ENCODE measurements at places on chromosomes 7 and 10.

DNA sequence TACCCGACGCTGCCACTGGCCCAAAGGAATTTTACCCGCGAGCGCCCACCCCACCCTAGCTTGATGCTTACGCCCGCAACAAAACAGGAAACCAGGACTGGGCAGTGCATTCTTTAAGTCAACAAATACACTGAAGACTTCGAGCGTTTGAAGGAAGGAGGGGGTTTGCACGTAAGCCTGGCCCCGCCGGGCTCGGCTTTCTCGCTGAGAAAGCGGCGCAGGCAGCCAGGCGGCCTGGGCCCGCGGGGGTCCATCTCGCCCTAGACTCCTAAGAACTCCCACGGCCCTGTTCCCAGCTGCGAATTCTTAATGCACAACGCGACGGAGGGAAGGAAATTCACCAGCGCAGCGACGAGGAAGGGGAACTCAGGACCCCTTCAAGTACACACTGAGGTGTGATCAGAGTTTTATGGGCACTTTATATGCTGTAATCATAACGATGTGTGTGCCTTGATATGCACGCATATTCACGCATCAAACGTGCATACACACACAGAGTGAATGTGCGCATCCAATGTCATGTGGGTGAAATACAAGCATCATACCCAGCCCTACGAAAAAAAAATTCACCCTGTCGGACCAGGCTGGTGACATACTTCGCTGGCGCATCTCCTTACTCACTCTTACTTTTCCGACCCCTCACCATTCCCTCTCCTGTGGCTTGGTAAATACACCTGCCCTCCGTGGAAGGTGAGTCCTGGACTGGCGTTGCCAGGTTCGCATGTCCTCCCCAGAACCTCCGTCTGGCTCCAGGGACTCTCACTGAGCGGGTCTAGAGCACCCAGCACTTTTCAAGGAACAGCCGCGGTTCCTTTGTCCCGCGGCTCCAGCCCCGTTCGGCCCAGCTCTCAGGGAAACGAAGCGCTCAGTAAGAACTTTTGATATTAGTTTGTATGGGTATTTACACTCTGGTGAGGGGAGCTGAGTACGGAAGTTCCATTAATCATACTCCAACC is 5.7 kb upstream of the HOXA13 start:
- DNase-seq, result no peak

DNA sequence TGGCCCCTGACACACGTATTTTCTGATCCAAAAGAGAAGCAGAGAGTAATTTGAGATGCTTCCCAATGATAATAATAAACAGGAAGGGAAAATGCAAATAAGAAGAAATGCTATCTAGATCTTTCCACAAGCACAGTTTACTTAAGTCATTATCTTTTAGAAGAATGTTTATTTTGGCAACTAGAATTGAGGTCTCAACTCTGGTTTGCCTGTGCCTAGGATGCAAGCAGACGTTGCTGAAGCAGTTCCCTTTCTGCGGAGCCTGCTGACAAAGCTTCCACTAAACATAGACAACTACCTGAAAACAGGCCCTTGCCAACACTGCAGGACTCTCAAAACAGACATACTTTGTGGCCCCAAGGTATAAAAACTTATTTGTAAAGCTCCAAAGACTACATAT is 315.8 kb upstream of the POM121L12 start:
- no peak for DNase-seq

GRCh38 chr7:40311307-40311706 is 176.5 kb downstream of the SUGCT start:
- DNase-seq, result no peak

DNA sequence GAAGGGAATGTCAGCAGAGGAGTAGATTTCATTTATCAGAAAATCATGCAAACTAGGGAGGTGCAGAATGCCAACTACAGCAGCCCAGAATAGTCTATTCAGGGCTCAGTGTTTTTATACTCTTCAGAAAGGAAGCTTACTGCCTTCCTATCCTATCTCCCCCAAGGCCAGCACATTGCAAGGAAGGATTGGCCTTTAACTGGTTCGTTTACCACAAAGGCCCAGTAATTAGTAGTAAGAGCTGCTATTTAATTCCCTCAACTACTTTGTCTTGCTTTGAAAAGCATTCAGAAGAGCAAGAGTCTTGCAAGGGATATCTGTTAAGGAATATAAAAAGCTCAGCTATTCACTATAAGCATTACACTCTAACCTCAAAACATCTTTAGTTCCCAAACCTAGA is 86.4 kb upstream of the RNF148 start:
- DNase-seq, result no peak

- DNase-seq, result no peak
Measured at GRCh38 chr10:104146882-104147281, 24.9 kb downstream of the SFR1 start.

- DNase-seq, result no peak
Measured at GRCh38 chr10:33165911-33166310, 168.6 kb downstream of the NRP1 start.

DNA sequence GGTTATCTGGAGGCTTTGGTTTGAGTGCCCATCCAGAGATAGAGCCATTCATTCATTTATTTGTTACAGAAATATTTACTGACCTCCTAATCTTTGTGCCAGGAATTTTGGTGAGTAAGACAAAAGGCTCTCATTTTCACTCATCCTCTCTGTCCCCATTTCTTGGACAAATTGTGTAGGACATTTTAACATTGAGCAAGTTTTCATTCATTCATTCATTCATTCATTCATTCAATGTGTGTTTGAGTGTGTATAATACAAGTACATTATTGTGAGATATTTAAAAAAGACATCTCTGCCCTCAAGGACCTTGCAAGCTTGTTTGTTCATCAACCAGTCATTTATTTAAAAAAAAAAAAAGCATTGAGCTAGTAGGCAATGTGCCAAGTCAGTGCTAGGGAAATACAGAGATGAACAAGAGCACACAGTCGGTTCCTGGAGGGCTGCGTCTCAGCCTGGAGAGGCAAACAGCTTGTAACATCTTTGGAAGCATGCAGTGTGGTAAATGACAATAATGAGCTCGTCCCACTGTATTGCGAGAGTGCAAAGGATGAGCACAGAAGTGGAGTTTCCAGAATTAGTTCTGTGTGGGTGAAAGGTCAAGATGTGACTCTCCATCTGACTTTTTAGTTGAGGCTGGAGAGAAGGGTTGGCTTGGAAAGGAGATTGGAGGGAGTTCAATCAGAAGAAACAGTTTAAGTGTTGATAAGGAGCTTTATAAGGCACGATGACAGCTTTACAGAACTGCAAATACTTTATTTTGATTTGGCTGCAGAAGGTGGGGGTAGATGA is 50.5 kb upstream of the HBP1 start:
- DNase-seq, result no peak

DNA sequence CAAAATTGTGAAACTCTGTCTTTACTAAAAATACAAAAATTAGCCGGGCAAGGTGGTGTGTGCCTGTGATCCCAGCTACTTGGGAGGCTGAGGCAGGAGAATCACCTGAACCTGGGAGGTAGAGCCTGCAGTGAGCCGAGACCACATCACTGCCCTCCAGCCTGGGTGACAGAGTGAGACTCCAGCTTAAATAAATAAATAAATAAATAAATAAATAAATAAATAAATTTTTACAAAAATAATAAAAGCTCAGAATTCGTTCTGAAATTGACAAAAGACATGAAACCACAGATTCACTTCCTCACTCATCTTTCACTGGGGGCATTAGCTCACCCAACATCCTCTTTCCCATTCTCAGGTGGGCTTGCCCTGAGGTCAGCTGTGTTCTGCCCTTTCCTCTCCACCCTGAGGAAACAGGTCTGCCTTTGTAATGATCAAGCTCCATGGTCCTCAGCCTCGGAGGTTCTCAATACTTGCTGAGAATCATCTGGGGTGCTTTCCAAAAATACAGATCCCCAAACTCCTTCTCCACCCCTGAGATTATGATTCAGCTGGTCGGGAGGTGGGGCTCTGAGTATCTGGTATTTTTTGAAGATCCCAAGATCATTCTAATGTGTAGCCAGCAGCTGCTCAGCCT is 29.2 kb upstream of the APBB1IP start:
- DNase-seq, result no peak

DNA sequence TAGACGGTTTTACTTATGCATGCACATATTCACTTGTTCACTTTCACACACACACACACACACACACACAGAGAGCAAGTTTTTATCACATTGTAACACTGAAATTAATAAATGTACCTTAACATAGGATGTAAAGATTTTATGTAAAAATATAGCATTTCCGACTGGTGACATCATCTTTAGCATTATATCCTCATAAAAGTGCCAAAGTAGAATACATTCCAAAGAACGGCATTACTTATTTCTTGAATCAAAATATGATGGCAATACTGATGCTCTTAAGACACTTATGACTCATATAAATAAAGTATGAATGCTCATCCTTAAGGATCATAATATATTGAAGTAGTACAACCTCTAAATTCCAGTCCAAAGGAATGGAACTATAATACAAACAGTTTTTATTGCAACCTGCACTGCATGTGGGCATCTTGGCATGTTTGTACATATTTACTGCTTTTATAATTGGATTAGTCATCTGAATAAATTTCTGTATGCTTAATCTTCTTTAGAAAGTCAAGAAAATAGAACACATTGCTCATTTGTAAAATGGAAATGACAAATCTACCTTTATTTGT is 290.0 kb upstream of the SEMA3A start:
- no peak for DNase-seq

DNA sequence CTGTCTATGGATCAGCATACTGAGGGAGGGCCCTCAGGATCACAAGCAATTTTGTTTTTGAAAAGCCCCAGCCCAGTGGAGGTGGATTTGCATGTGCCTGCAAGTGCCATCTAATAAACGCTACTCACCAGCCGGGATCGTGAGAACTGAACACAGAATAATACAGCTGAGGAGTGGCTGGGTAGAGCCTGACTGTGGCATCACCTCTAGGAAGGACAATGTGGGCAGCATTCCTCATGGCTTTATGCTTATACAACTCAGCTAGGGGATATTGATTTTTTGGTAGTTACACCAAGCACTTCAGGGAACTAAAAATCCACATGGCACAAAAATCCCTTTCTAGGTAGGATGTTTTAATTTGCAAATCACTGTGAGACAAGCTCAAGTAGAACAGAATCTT is 72.7 kb upstream of the PALS2 start:
- no peak for DNase-seq

- peak; percentile 74 for DNase-seq
Measured at GRCh38 chr10:22251751-22252223, 34.0 kb upstream of the EBLN1 start.

GRCh38 chr10:44337081-44337480 is 47.8 kb downstream of the CXCL12 start:
- no peak for DNase-seq

GRCh38 chr10:14612873-14613587 is 161.7 kb downstream of the FAM107B start:
- no peak for DNase-seq

- no peak for DNase-seq
Measured at GRCh38 chr10:124935946-124936345, 6.0 kb upstream of the ZRANB1 start.

- no peak for DNase-seq
Measured at GRCh38 chr7:76225379-76225778, 23.7 kb downstream of the SRRM3 start.

DNA sequence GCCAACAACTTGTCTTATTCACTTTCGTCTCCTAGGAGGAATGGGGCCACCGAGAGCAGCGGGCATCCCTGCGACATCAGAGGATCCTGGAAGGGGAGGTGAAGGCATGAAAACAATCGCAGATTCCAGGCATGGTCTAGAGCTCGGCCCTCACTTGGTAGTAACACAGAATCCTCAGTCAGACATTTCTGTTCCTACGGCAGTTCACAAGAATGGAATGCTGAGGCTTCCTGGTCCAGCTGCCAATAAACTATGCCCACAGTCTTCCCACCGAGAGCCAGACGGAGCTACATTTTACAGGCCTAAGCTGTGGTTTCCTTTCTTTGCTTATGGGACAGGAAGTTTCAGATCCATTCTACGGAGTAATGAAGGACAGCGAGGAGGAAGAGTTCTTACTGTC is 75.8 kb downstream of the OR13A1 start:
- no peak for DNase-seq

- no peak for DNase-seq
Measured at GRCh38 chr7:33998476-33998875, 93.1 kb downstream of the BMPER start.

Measured in stimulated activated naive CD8-positive, alpha-beta T cell treated with anti-CD3 and anti-CD28 coated beads, Interleukin-15, amount 100 ng/mL, for 72 hours (primary cell).